ENCODE measurements at places on chromosomes 3 and 15.

DNA sequence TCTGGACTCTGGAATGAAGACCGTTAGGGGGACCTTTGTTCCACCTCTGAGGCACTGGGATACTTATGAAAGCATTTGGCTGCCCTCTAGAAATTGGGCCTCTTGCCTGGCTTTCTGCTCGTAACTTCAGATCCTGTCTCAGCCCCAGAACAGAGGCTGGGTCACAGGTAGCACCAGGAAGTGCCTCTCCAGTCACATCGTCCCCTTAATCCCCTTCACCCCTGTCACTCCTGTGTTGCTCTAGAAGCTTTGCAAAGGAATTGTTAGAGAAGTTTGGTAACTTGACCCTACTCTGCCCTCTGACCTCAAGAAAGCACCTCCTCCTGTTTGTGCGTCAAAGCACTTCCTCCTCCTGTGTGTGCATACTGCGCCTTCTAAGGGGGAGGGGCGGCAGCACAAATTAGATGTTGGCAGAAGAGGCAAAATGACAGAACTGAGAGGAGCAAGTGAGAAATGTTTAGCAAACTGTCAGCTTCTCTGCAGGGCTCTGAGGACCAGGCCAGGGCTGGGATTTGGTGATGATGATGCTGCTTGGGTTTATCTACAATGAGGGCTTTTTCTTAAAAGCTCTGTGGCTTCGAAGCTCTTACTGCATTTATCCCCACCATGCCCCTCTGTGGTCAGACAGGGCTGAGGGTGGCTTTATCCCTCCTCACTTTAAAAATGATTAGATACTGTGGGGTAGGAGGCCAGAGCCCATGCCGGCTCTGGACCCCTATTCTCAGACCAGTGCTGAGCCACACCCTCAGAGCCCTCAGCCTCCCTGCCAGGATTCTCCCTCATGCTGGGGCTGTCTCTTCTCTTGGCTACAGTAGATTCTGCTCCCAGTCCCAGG is 76.2 kb downstream of the LARS2 start:
- no peak for DNase-seq

GRCh38 chr3:184811999-184812661 is at the start of gene VPS8:
Gene VPS8, plus strand, starts transcription at chr3:184812166. Its CDS starts 12,467 bp downstream, at chr3:184824633.
- DNase-seq = peak; percentile 88

- DNase-seq = no peak
These were observed 456.4 kb upstream of the CFAP20DC start for GRCh38 chr3:59506191-59506590.

DNA sequence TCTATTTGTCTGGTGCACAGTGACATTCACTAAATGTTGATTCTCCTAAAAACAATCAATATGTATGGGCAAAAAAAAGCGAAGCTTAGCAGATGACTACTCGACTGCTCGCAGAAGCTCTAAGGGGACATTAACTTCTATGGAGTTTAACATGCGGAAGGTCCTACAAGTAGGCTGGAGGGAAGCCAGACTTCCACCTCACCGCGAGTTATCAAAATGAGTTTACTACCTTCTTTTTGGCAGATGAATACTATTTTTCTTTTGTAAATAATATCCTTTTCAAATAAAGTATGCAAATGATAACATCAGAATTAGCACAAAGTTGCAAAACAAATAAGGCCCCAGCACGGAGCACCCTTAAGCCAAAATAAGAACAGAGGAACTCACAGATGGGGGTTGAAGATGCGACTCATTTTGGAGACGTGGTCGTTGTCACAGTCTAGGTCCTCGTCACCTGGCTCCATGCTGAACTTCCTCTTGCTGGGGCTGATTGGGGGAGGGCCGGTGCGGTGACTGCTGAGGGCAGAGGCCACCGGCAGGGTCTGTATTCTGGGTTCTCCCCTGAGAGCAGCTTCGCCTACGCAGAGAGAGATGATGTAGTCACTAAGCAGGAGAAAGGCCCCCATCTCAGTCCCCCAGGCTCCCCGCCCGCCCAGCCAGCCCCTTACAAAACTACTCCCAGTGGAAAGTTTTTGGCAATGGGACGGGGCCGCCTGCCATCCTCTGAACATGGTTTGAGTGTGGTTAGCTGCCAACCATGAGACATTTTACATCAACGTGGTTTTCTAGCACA is 42.1 kb downstream of the VGLL4 start:
- DNase-seq = no peak

DNA sequence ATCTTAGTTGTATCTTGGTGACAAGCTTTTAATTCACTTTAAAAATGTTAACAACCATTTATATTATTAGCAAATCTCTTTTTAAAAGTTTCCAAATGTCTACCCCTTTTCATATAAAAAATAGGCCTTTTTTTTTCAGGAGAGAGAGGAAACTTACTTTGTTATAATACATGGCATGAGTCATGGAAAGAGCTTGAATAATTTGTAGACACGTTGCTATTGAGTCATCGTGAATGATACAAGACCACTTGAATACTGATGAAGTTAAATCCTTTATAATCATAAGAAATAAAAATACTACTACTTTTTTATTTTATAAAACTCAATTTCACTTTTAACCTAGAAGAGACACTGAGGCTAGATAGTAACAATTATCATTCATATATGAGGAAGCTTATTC is 70.3 kb upstream of the BBX start:
- DNase-seq = no peak

All from esophagus squamous epithelium (tissue), 5 donors.